GM06990 (cell line): ENCODE measurements at places on chromosomes 3 and 15.

GRCh38 chr15:98717942-98718341 lies 69.6 kb downstream of the IGF1R start:
- no peak for DNase-seq

GRCh38 chr3:37971467-37971866 lies 19.1 kb upstream of the VILL start:
- no peak for DNase-seq

DNA sequence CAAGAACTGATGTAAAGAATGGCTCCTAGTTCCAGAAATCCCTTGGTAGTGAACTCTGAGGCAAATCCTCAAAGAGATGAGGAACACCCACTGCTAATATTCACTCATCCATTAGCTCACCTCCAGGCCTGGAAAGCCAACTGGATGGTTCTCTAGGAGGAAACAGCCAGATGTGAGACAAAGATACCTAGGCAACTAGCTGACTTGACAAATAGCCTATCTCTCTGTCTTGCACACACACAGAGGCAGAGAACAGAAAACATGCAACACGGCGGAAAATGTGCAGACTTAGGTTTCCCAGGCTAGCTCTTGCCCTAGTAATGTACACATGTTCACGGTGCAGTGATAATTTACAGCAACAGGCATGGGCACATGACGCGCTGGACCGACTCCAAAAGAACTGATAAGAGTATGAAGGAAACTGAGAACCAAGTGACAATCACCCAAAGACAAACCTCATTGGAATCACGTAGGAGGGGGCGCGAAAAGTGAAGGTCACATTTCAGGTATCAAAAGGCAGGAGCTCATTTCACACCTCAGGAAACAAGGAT lies 318.1 kb downstream of the FOXP1 start:
- DNase-seq, result no peak

- no peak for DNase-seq
Measured at GRCh38 chr3:28347374-28348264, 902 bp upstream of the ZCWPW2 start.

DNA sequence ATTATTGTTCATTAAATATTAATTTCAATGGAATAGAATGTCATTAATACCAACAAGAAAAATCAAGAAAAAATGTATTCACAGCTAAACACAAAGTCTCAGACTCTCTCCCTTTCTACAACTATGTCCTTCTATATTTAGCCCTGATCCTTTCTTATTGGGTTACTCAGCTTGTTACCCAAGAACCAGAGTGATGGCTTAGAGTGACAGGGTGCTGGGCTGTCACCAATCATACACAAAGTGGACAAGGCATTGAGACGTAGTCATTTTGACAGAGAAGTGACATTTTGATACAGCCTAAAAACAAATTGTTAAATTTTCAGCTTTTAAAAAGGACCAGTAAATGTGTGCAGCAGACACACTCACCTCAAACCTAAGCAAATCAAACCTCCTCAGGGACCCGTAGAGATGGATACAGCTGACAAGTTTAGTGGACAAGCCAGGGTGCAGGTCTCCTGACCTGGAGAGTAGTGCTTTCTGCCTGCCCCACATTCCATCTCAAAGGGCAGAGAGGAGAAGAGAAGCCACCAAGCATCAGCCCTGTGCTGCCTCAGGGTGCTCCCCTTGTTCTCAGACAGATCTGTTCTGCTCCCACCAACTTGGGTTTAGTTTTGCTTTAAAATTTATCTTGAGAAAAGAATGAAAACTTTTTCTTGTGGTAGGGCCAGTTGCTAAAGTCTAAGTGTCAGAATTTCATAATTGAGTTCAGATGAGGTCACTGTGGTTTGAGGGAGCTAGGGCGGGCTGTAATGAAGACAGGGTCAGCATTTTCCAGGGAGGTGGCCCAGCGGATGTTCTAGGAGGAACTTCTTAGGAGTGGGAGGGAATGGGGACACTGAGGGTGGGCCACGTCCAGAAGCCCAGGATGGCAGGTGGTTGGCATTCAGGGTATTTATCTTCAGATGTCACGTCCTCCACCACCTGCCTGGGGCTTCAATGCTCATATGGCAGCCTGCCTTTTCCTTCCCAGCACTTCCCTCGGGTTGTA lies 136.5 kb upstream of the TBL1XR1 start:
- no peak for DNase-seq

- DNase-seq, result no peak
Measured at GRCh38 chr15:78129751-78130287, 1.4 kb downstream of the CIB2 start.

GRCh38 chr3:28012830-28013229 lies 228.6 kb upstream of the CMC1 start:
- no peak for DNase-seq

- no peak for DNase-seq
Measured at GRCh38 chr3:39808467-39809180, 785 bp upstream of the MYRIP start.
